ENCODE measurements at places on chromosomes 2 and 18.

GRCh38 chr18:55102501-55102900, 143.2 kb upstream of the CCDC68 start:
- DNase-seq = no peak

DNA sequence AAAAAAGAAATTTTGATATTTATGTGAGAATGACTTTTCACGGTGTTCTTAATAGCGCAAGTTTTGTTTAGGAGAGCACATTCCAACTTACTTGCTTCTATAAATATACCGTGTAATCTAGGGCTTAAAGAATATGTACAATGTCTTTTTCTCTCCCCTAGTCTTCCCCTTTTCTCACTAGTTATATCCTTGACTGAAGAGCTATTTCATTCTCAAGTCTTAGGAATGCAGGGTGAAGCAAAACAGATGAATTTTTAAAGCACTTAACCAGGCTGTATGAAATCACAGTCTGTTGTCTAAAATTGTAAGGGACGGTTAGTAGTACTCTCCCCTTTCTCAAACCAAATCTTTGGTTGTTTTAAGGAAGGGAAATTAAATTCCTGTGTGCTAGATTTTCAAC, 29.6 kb upstream of the SLC30A6 start:
- no peak for DNase-seq

DNA sequence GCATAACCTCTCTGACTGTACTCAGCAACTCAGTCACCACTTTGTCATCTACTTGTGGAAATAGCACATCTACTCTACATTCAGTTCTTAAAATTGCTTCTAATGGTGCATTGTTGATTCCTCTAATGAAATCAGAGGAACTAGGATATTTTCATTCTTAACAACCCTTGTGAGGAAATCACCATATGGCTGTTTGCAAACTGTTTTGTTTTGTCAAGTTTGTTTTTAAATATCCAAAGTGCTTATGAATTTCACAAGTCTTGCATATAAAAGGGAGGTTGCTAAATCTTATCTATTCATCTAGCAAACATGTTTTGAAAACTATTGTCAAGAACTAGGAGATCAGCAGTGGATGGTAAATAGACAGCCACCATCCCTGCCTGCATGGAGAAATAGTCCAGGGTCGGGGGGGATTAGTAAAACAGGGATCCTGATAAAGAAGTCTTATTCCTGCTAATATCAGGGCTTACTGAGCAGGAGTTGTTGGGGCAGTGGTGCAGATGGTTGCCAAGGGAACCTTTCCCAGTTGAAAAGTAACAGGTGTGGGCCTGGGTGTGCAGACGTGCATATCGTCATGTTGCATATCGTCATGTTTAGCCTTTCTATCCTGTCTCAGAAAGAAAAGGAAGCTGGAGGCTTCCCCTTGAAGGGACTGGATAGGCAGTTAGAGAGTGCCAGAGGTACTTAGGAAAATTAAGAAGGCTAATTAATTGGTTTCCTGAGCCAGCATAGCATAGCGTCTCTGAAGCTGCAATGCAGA, 7.5 kb upstream of the MYO3B start:
- DNase-seq = no peak

DNA sequence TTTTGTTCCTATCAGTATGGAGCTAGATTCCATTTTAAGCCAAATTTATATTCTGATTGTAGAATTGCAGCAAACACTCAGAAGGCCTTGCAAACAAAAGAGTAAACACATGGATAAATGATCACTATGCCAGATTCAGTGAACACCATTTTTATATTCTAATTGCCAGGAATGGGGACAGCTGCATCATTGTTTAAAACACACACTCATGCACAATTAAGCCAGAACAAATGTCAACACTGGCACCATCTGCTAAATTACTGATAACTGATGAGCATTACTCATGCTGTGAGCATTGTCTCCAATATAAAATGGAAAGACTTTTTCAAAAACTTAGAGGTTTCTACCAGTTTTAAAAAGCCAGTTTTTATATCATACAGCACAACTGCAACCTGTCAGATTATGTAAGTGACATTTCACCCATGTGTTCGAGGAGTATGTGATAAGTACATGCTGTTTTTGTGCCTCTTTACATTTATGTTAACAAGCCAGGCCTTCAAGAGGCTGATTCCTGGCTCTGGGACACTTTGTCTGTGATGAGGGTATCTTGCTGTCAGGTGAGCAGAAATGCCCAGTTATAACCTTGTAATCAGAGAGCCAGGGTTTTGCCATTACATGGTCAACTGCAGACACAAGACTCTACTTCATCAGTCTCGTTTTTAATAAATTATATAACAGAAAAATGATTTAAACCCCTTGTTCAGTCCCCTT, 4.4 kb upstream of the ST8SIA5 start:
- DNase-seq = no peak

GRCh38 chr2:191846515-191847476, at the start of gene CAVIN2:
Gene CAVIN2 (minus strand): TSS chr2:191847088. CDS start chr2:191846925, 163 bp downstream.
- DNase-seq = no peak

GRCh38 chr2:180730976-180731375, 249.4 kb upstream of the UBE2E3 start:
- no peak for DNase-seq

- DNase-seq = no peak
Measured at GRCh38 chr2:120632796-120633646, 102.6 kb upstream of the GLI2 start.

DNA sequence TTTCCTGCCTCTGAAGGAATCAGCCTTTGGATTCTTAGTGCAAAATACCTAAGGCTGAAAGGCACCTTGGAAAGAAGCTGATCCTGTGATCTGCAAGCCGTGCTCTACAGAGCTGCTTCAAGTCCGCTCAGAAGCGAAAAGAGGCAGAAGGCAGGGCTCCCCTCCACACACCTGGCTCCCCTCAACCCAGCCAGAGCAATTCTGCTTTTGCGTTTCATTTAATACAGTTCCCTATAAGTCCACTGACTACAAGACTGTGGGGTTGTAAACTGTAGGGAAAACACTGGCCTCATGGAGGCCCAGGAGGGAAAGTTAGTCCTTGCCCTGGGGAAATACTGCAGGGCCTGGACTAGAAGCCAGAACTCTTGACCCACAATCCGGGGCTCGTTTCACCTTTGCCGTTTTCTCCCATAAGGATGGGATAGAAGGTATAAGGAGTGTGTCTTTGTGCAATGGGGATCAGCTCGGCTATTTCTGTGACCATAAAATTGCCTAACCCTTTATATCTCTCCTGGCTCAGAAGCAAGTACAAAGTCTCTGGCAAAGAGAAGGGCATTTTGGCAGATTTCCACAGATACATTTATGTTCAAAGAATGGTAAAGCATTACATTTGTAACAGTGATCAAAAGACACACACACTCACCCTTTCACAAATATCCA, 95.8 kb upstream of the TEX51 start:
- no peak for DNase-seq

DNA sequence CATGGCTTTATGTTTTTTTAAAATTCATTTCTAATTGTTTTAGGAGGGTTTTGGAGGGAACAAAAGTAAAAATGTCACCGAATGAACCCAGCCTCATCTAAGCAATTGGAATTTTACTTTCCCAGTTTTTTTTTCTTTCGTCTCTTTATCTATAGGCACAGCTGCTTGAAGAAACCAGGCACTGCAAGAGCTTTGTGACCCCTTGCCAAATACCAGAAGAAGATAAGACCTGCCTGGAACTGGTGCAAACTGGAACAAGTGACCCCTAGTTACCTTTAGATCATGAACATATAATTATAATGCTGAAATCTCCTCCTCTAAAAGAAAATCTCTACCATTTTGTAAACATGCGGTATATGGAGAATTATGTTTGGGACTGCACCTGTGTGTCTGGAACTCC, 100.9 kb downstream of the TSN start:
- no peak for DNase-seq

DNA sequence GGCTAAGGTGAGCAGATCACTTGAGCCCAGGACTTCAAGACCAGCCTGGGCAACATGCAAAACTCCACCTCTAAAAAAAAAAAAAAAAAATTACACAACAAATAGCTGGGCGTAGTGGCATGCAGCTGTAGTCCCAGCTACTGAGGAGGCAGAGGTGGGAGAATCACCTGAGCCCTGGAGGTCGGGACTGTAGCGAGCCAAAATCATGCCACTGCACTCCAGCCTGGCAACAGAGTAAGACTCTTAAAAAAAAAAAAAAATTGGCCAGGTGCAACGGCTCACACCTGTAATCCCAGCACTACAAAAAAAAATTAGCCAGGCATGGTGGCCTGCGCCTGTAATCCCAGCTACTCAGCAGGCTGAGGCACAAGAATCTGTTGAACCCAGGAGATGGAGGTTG, 7.3 kb downstream of the STARD7 start:
- no peak for DNase-seq

GRCh38 chr2:228657807-228658402, 476.4 kb upstream of the SPHKAP start:
- no peak for DNase-seq

- no peak for DNase-seq
Measured at GRCh38 chr2:166140932-166141331, 13.1 kb upstream of the SCN1A start.

- DNase-seq = no peak
Measured at GRCh38 chr2:8282858-8283252, 399.0 kb upstream of the ID2 start.

GRCh38 chr2:151289972-151290866, 751 bp upstream of the NMI start:
- DNase-seq = peak; percentile 20

DNA sequence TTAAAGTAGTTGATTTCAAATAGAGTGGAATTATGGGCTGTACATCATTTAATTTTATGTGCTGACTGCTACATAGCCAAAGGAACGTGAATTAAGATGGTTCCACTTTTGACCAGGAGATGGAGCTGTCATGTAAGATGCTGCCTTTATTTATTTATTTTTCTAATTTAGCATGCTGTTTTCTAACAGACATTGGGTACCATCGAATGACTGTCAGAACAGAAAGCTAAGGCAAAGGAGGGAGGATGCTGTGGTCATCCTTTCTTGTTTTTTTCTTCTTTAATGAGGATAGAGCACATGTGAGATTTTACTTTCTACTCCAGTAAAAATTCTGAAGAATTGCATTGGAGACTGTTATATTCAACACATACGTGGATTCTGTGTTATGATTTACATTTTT, at the start of gene SCN2A:
SCN2A (plus strand) TSS at position 185 of the 400 bp plus-strand sequence. CDS start 56,410 bp downstream, outside the sequence.
- no peak for DNase-seq

DNA sequence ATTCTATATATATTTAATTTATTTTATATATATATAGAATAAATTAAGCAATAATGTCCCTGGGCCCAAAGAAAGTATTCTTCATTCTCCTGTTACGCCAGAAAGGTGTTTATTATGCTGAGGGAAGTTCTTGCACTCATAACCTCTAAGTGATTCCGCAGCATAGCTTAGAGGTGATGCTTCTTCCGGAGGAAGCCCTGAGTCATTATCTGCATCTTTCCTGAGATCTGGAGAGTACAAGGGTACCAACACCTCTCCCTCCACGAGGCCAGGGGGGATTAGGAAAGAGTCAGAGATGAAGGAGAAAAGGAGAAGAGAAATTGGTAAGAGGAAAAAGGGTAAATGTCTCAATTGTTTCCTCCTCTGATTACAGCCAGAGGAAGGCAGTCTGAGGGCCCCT, 43.1 kb upstream of the RTN4 start:
- DNase-seq = no peak

- DNase-seq = no peak
Measured at GRCh38 chr2:104938231-104938941, 84.5 kb downstream of the POU3F3 start.

DNA sequence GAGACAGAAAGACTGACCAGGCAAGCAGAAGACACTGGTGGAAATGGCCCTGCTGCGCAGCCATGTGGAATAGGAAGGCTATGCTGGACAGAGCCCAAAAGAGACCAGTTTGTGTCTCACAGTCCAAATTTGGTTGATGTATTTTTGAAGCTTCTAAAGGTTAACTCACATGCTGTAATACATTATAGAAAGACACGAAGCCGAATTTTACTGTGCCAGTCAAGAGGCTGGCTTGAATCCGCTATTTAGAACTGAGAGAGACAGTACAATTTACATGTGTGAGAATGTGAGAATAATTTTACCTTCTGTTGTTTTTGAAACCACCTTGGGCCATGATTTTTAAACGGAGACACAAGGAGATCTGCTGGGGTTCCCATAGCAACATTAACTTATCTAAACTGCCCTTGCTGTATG, 113.6 kb downstream of the METTL8 start:
- no peak for DNase-seq

- no peak for DNase-seq
Measured at GRCh38 chr2:187134306-187134705, 285.3 kb upstream of the ZSWIM2 start.

GRCh38 chr18:37844209-37844970, 278.8 kb upstream of the CELF4 start:
- no peak for DNase-seq

GRCh38 chr2:20224716-20225293, at the start of gene SDC1:
Gene SDC1 (minus strand): TSS chr2:20225130. CDS start chr2:20224867, 263 bp downstream.
- peak; percentile 24 for DNase-seq

- no peak for DNase-seq
Measured at GRCh38 chr2:107027810-107028209, 141.8 kb upstream of the ST6GAL2 start.

GRCh38 chr18:50602466-50602865, 42.6 kb downstream of the MAPK4 start:
- no peak for DNase-seq

GRCh38 chr2:120014226-120014980, 1.5 kb downstream of the EPB41L5 start:
- no peak for DNase-seq

- no peak for DNase-seq
Measured at GRCh38 chr2:98869870-98870269, 66.2 kb downstream of the CRACDL start.

GRCh38 chr2:129331638-129332037, 647.8 kb upstream of the RAB6C start:
- no peak for DNase-seq

GRCh38 chr2:232053777-232054176, 92.3 kb downstream of the DIS3L2 start:
- no peak for DNase-seq

GRCh38 chr2:29405707-29406106, 290.5 kb downstream of the CLIP4 start:
- no peak for DNase-seq

- peak; percentile 70 for DNase-seq
Measured at GRCh38 chr2:36597532-36598377, at the start of gene FEZ2. Gene FEZ2 (minus strand): TSS chr2:36598168. CDS start chr2:36598142, 26 bp downstream.

DNA sequence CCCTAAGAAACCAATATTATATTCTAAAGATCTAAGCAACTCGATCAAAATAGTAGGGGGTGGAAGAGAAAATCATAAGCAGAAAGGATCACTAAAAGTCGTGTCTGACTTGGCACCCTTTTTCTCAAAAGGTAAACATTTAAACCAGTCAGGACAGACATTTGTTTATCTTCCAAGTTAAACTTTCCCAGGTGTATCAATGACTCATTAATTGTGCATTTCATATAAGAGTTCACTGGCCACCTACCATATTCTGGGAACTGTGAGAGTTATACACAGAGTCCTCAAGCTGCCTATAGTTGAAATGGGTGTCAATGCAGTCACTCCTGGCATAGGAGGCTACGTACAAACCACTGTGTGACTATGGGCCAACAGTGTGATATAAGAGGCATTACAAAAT, 4.8 kb upstream of the ACVR1 start:
- DNase-seq = no peak

- DNase-seq = no peak
Measured at GRCh38 chr2:52934920-52935640, 832.5 kb upstream of the CHAC2 start.

GRCh38 chr18:23462876-23463275, 9.8 kb downstream of the RIOK3 start:
- DNase-seq = no peak

Data from stimulated activated CD4-positive, alpha-beta T cell treated with anti-CD3 and anti-CD28 coated beads, Interleukin-2, amount 100 ng/mL, for 24 hours (primary cell).